ENCODE measurements at places on chromosomes 3 and 15.

- no peak for DNase-seq
Observed at GRCh38 chr3:104044002-104044401, 1322.7 kb upstream of the ALCAM start.

DNA sequence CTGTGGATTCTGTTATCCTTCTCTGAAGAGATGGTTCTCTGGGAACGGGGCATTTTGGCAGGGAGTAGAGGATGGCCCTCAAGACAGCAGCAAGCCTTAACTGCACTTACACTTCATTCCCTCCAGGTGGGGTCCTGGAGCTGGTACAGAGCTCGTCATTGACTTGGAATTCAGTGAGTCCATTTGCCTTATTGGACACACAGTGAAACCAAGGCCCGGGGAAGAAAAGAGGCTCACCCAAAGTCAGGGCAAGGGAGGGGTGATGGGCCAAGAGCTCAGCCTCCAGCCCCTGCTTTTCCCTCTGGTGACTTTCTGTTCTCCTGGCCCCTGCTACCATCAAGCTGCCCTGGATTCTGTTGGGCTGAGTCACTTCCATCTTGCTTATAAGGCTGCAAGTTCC lies 125.6 kb downstream of the ETFA start:
- DNase-seq = no peak

DNA sequence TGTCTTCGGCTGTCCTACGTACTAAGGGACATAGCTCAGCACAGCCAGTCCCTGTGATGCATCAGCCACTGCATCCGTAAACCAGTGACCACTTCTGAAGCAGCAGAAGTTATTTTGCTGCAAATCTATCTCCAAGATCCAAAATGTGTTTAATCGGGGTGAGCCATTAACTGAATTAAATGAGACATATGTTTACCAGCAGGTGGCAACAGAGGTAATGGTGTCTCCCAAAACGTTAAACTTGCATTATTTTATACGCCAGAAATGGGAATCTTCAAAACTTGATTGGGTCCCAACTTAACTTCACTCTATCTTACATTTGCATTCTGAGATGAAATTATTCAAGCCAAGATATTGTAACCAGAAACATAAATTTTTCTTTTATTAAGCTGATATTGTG lies 75.3 kb upstream of the BOC start:
- no peak for DNase-seq

GRCh38 chr3:138199851-138200250 lies 12.8 kb downstream of the ARMC8 start:
- DNase-seq = no peak

DNA sequence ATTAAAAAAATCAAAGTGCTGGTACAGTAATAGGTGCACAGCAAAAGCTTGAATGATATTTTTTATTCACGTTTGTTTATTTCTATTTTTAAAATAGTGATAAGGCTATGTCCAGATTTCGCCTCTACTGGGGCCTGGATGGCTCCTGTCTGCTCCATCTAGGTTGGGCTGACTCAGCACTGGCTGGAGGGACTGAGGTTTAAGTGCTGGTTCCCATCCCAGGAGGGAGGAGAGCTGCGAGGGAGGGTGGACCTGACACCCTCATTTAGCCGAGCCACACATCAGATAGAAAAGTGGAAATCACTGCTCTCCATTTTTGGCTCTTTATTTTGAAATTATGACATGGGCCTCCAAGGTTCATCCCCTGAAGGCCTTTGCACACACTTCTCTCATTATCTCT lies 95.4 kb upstream of the AGBL1 start:
- DNase-seq = no peak

DNA sequence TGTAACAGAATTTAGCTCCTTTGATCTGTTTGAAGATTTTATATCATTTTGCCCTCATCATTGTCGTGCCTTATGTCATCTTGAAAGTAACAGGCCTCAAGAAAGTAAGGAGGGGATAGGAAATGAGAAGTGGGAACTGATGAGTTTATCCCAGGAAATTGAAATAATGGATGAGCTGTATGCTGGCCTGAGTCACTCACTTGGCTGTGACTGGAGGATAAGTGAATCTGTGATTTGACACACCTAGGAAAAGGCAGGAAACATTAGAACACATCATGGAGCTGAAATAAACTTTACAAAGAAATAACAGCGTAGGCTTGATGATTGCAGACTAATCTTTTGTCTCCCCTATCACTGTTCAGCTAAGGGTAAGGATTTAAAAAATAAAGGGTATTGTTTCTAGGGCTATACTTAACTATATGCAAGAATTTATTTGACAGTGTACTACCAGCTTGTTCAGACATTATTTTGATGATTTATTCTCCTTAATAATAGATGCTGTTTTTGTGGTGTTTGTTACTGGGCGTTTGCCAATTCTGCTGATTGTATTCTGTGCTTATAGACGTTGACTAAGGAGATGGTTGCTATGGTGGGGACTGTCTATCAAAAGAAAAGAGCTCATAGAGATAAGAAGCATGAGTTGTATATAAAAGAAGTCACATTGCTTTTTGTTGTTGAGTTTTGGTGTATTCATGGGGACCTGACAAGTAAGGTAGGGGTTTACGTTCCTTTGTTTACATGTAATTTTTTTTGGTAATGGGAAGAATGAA lies 105.6 kb upstream of the ROPN1 start:
- no peak for DNase-seq

DNA sequence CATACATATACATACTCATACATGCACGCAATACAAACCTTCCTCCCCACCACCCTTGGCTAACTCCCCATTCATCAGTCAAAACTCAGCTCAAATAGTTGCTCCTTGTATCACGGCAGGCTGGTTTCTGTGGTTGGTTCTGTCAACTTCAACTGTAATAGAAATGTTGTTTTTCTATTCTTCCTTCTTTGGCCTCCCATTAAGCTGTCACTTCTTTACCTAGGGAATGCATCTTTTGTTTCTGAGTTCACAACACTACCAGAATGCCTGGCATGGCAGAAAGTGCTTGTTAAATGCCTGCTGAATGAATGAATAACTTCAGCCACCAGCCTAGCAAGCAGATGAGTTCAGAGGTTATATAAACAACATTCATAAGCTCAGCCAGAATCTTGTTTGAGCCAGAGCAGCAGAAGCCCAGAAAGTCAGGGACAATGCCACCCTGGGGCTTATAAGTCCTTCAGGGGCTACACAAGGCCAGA lies 63.1 kb downstream of the B3GALNT1 start:
- no peak for DNase-seq

DNA sequence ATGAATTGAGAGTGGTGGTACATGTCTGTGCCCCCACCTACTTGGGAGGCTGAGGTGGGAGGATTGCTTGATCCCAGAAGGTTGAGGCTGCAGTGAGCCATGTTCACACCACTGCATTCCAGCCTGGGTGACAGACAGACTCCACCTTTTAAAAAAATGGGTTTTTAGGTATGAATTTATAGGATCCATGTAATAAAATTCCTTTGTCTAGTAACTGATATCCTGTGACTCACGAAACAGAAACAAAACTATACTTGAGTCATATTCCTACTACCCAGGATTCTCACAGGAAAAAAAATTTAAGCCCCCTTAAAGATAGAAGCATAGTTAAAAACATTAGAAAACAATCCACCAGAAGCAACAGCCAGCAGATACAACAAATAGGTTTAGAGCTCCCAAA lies 10.0 kb upstream of the CRTC3 start:
- no peak for DNase-seq

DNA sequence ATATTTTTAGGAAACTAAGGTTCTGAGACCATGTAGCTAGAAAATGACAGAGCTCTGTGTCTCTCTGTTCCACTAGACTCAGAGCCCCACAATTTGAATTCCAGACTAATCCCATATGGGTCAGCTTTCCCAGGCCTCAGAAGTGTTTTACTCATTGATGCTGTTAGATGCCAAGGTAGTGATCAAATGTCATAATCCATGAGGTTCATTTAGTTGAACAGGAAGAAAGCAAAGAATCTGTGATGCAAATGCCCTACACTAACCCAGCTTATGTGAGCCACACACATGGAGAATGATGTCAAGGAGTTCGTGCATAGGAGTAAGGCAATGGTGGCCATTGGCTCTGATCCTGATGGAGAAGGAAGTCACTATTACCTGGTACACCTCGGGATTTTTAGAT lies 363.4 kb upstream of the RARB start:
- DNase-seq = no peak

- DNase-seq = no peak
Observed at GRCh38 chr3:11373654-11374053, 101.5 kb downstream of the ATG7 start.

- DNase-seq = no peak
Observed at GRCh38 chr15:39414201-39414600, 166.7 kb upstream of the THBS1 start.

GRCh38 chr3:94522488-94522887 lies 459.6 kb downstream of the NSUN3 start:
- no peak for DNase-seq

DNA sequence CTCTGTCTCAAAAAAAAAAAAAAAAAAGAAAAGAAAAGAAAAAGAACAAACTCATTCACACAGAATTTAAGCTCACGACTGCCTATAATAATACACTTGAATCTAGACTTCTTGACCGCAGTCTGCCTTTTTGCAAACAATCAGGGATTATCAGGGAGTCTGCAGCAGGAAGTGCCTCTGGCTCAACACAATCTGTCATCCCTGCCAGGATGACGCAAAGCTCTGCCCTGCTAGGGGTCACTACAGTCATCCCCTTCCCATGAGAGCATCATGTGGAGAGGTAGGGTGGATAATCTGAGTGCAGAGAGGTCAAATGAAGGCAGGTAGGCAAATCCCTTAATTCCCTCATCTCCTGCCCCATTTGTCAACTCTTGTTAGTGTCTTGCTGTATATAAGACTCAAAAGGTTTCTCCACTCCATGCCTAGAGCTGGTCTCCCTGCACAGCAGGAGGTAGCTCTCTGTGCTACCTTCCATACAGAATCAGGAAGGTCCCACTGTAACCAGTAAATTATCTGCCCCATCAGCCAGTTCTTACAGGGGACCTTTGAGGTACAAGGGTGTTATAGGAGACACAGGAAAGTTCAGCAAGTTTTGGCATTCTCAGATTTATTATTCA lies 4.2 kb downstream of the UBAP1L start:
- no peak for DNase-seq

DNA sequence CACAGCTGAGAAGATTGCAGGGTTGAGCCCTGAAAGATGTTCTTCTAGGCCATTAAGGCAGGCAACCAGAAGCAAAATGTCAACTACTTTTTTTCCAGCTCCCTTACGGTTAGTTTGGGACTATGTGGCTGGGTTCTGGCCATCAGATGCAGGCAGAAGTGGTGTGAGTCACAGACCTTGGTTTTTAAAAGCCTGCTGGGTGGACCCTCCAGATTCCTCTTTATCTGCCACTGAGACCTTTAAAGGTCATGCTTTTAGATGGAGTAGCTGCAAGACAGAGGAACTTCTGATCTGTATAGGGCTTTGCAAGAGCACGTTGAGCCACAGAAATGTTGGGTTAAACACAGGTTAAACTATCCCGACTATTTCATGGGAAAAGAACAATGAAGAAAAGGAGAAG lies 102.9 kb downstream of the CHST2 start:
- no peak for DNase-seq

DNA sequence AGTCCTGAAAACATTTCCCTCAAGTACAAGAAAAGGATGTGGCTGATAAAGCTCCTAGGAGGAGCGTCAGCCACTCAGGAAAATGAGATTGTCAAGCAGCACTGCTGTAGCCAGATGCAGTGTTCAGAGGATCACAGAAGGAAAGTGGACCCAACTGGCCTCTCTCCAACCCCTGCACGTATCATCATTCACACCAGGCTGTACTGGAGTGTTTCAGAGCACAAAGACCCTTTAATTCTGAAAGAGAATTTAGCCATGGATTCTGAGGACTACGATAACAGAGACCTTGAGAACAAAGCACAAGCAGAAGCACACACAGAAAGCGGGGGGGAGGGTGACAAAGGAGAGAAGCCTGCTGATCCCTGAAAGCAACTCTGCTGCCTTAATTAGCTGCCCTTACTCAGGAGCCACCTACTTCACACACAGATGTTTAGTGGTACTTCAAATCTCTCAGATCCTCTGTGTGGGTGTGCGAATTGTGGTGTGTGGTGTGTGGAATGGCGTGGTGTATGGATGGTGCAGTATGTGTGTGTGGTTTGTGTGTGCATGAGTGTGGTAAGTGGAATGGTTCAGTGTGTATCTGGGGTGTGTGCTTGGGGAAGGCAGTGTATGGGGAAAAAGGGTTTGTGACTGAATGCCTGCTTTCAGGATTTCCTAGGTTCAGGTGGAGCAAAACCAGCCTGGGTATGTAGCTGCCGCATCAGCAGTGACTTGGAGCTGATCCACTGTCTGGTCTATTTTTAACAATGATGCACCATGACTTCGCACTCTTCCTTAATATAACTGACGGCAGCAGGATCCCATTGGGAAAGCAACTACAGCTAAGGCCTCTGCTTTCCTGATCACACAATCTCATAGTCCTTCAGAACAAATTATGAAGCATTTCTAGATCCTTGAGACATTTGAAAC lies 192.5 kb downstream of the RSL24D1 start:
- DNase-seq = no peak

DNA sequence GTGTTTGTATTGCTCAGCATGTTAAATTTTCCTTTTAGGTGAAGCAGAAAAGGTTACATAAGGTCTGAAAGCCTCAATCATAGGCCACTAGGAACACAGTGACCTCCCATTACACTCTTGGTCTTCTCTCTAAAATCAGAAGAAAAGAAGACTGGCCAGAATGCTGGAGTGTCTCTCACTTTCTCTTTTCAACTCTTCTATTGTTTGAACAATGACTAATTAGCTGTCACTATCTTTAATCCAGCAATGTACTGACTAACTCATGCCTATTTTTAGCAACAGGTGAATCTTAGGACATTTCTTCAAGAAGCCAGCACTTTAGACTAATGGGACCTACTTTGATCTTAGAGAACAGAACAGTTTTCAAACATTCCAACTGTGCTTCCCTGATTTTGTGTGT lies 142.8 kb downstream of the TGFBR2 start:
- no peak for DNase-seq

DNA sequence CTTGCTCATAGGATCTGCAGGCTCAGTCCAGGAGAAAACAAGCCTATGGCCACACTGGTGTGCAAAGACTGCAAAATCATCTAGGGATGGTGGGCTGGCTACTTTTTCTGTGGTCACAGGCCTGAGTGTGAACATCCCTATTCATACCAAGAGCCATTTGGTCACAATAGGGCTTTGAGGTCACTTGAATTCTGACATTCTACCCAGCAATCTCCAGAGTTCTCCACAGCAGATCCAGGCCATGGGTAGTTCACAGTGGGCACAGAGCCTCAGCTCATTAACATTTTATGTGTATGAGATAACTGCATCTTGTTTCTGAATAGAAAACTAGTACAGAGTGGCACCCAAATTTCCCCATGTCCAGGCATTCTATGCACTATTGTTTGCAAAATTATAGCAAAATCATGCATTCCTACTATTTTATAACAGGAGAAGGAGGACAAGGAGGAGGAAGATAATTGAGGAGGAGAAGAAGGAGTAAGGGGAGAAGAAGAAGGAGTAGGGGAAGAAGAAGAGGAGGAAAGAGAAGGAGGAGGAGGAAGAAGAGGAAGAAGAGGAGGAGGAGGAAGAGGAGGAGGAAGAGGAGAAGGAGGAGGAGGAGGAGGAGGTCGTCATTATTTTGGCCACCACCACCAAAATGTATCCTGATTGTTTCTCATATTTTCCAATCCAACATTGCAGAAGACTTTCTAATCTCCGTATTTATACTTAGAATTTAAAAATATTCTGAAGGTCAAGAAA lies 129.0 kb downstream of the SEMA6D start:
- DNase-seq = no peak

GRCh38 chr3:25156626-25157025 lies 271.4 kb upstream of the RARB start:
- DNase-seq = no peak

All from activated effector memory CD4-positive, alpha-beta T cell treated with anti-CD3 and anti-CD28 coated beads, Interleukin-2, amount 50 U/mL, for 16 hours (primary cell).